ENCODE measurements at places on chromosomes 6 and 20. TPM values are rescaled to one million over a fixed set of nuclear protein-coding genes. Genes with fewer than 3 reads are reported as not detected.

The VGLL2 gene
- total RNA-seq: not detected

The TNFRSF6B gene
- not detected for total RNA-seq

The THBS2 gene
- total RNA-seq: not detected

The LY86 gene
- not detected for total RNA-seq

The PI16 gene
- total RNA-seq: 0.32 TPM

The MAFB gene
- total RNA-seq: 0.17 TPM

The SMLR1 gene
- not detected for total RNA-seq

GRCh38 chr6:33018904-33019303 lies 9.5 kb upstream of the HLA-DOA start:
- peak overlapping the region; percentile 19 for H3K27ac ChIP-seq
- H3K4me3 ChIP-seq: peak overlapping the region; percentile 17
- DNase-seq: peak; percentile 66
- no peaks in the 10 kb centered on the region for H3K36me3 ChIP-seq
- peaks cover 38% of the 10 kb centered on the region for H3K27me3 ChIP-seq

DNA sequence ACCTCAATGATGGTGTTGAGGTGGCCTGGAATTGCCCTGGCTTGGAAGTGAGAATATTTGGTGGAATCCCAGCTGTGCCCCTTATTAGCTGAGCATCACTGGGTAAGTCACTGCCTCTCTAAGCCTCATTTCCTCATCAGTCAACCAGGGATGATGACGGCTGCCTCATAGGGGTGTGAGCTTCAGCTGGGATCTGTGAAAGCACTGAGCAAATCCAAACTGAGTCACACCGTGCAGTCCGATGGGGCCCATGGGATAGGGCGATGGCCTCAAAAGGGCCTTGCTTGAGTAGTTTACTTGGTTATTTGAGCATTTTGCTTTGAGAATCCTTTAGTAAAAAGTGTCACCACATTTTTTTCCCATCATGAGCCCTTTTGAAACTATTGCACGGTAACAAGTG lies 1.1 kb downstream of the SLC22A1 start:
- DNase-seq: no peak
- H3K4me3 ChIP-seq: no peak overlapping the region
- H3K27ac ChIP-seq: no peak overlapping the region
- H3K36me3 ChIP-seq: peaks cover 9% of the 10 kb centered on the region

DNA sequence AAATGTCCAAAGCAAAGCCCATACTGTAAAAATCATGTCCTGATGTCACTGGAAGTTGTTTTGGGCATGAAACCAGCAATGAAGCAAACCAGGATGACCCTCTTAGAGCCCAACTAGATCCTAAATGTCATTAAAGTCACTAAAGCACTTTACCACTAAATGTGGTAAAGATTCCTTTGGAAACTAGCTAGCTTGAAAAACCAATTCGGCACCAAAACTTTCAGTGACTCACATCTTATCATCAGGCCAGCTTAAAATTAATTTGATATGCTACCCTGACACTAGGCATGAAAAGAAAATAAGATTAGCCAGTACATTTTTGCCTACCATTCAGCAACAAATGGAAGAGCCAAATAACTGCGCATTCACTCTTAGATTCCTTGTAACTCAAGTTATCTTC lies 145.8 kb downstream of the PACRG start:
- H3K36me3 ChIP-seq: no peaks in the 10 kb centered on the region
- H3K4me1 ChIP-seq: no peaks in the 10 kb centered on the region
- H3K27me3 ChIP-seq: no peaks in the 10 kb centered on the region
- no peak overlapping the region for H3K27ac ChIP-seq
- no peak for DNase-seq
- no peak overlapping the region for H3K4me3 ChIP-seq

DNA sequence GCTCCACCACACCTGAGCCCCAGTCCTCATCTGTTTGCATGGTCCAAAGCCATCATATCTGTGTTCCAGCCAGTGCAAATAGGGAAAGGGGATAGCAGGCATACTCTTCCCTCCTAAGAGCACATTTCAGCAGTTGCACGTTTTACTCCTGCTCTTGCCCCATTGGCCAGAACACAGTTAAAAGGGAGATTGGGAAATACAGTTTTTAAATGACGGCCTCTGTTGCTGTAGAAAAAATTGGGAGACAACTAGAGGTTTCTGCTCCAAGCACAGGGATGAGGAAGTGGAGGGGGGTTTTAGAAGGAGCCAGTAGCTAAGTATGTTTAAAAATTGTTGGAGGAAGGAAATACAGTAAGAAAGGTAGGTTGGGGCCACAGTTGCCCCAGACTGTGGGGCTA lies 14.6 kb upstream of the STK35 start:
- H3K36me3 ChIP-seq: no peaks in the 10 kb centered on the region
- H3K27ac ChIP-seq: no peak overlapping the region
- no peak for DNase-seq
- H3K27me3 ChIP-seq: peaks cover 65% of the 10 kb centered on the region
- no peak overlapping the region for H3K4me3 ChIP-seq

GRCh38 chr6:30875244-30876038 lies 8.9 kb upstream of the DDR1 start:
- no peak overlapping the region for H3K4me3 ChIP-seq
- H3K27ac ChIP-seq: peak overlapping the region; percentile 37
- H3K27me3 ChIP-seq: no peaks in the 10 kb centered on the region
- H3K4me1 ChIP-seq: peaks cover 36% of the 10 kb centered on the region

- H3K4me3 ChIP-seq: no peak overlapping the region
- peak overlapping the region; percentile 42 for H3K27ac ChIP-seq
- H3K4me1 ChIP-seq: peaks cover 1% of the 10 kb centered on the region
Measured at GRCh38 chr6:135675862-135676261, 175.6 kb upstream of the PDE7B start.

GRCh38 chr6:12608016-12608860 lies 108.3 kb upstream of the PHACTR1 start:
- no peak overlapping the region for H3K4me3 ChIP-seq
- H3K27me3 ChIP-seq: no peaks in the 10 kb centered on the region
- DNase-seq: no peak
- H3K27ac ChIP-seq: no peak overlapping the region
- no peaks in the 10 kb centered on the region for H3K36me3 ChIP-seq

- H3K36me3 ChIP-seq: no peaks in the 10 kb centered on the region
- no peak overlapping the region for H3K4me3 ChIP-seq
- H3K27ac ChIP-seq: no peak overlapping the region
- H3K4me1 ChIP-seq: no peaks in the 10 kb centered on the region
Measured at GRCh38 chr6:87990871-87991270, 56.8 kb upstream of the SPACA1 start.

- H3K27me3 ChIP-seq: no peaks in the 10 kb centered on the region
- no peak for DNase-seq
- no peaks in the 10 kb centered on the region for H3K36me3 ChIP-seq
Measured at GRCh38 chr6:141056945-141057625, 1075.6 kb upstream of the GJE1 start.

- peaks cover 89% of the 10 kb centered on the region for H3K27me3 ChIP-seq
- DNase-seq: no peak
- H3K36me3 ChIP-seq: no peaks in the 10 kb centered on the region
- H3K27ac ChIP-seq: no peak overlapping the region
- H3K4me1 ChIP-seq: no peaks in the 10 kb centered on the region
- no peak overlapping the region for H3K4me3 ChIP-seq
Measured at GRCh38 chr20:40848526-40848925, 159.5 kb upstream of the MAFB start.

DNA sequence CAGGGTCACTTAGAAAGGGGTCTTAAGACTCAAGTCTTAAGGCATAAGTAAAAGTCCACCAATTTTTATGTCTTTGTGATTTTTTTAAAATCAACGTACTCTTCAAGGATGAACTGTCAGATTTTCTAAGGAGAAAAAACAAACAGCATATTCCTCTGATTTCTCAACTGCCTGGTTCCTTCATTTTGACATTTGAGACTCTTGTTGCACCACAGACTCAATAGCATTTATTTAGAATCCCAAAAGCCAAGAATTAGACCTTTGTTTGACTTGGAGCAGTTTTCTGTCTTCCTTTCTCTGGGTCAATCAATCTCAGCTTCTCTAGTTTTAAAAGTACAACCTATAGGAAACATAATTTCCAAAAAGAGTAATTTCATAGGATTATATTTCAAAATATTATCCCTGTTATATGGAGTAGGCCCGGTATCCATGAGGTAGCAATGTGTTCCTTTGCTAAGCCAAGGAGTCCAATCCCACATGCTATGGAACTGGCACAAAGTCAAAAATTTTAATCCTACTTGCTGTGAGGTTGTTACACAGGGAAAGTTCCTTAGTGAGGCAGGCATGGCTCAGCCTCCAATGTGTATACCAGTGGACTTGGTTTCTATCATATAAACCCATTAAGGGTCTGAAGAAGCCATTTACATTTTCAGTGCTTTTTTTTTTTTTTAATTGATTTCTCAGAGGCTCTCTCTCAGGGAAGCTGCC lies 405.7 kb downstream of the KIF16B start:
- no peak overlapping the region for H3K4me3 ChIP-seq
- DNase-seq: no peak
- H3K36me3 ChIP-seq: no peaks in the 10 kb centered on the region
- no peaks in the 10 kb centered on the region for H3K4me1 ChIP-seq

DNA sequence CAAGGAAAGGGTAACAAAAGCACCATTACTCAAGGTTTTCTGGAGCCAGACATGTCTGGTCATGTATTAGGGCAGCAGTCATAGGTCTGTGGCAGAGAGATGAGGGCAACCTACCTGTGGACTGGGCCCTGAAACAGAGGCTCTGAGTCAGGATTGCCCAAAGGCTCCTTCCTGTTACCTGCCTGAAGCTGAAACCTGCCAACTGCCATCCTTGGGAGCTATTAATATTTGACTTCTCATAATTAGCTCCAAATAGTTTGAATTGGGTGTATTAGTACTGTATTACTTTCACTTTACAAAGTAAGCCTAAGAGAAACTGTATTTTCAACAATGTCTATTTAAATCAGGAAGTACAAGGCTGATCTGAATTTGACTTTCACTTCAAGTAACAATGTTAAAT lies 72.0 kb upstream of the TBX18 start:
- H3K36me3 ChIP-seq: no peaks in the 10 kb centered on the region
- no peaks in the 10 kb centered on the region for H3K4me1 ChIP-seq
- DNase-seq: no peak
- H3K27me3 ChIP-seq: peaks cover 3% of the 10 kb centered on the region
- no peak overlapping the region for H3K4me3 ChIP-seq
- no peak overlapping the region for H3K27ac ChIP-seq

DNA sequence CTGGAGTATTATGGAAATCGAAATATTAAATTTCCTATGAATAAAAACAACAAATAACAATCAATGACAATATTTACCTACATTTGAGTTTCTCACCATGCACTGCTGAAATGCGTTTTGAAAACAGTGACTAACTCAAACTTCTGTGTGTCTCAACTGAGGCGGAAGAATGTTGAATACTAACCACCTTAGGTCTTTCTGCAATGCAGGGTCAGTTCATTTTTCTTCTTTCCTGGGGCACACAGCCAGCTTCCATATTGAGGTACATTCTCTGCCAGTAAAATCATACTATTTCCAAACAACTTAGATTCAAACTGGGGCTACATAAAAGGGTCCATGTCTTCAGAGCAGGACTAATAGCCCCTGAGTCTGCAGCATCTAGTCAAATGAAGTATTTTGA lies 310.1 kb downstream of the UTRN start:
- DNase-seq: no peak
- H3K27ac ChIP-seq: no peak overlapping the region
- H3K36me3 ChIP-seq: no peaks in the 10 kb centered on the region
- H3K27me3 ChIP-seq: no peaks in the 10 kb centered on the region
- no peak overlapping the region for H3K4me3 ChIP-seq

DNA sequence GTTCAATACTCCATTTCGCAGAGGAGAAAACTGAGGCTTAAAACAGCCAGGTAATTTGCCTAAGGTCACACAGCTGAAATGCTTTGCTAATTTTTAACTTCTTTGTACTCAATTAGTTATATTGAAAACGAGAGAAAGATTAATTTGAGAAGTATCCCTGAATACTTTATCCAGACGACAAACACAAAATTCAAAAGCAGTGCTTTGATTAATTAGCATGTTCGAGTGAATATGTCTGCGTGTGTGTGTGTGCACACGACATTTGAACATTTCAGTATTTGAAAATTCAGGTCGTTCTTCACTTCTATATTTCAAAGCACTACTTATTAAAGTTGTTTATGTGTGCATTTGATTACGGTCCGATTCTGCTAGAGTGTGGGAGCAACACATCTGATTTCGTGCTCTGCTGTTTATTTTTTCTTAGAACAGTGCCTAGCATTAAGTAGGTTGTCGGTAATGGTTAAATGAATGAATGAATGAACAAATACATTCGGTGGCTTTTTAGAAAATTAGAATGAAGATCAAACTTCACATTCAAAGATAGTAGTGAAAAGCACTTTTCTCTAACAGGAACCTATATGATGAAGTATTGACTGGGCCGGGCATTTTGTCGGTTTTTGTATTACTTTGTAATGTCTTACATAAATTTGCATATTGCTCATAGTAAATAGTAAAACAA lies 36.9 kb upstream of the SYNCRIP start:
- peaks cover 29% of the 10 kb centered on the region for H3K4me1 ChIP-seq
- peak overlapping the region; percentile 98 for H3K4me3 ChIP-seq
- H3K36me3 ChIP-seq: peaks cover 50% of the 10 kb centered on the region

- no peaks in the 10 kb centered on the region for H3K4me1 ChIP-seq
- no peak overlapping the region for H3K27ac ChIP-seq
- no peak overlapping the region for H3K4me3 ChIP-seq
- no peak for DNase-seq
- no peaks in the 10 kb centered on the region for H3K36me3 ChIP-seq
Measured at GRCh38 chr6:106426250-106426970, 65.9 kb downstream of the CRYBG1 start.

DNA sequence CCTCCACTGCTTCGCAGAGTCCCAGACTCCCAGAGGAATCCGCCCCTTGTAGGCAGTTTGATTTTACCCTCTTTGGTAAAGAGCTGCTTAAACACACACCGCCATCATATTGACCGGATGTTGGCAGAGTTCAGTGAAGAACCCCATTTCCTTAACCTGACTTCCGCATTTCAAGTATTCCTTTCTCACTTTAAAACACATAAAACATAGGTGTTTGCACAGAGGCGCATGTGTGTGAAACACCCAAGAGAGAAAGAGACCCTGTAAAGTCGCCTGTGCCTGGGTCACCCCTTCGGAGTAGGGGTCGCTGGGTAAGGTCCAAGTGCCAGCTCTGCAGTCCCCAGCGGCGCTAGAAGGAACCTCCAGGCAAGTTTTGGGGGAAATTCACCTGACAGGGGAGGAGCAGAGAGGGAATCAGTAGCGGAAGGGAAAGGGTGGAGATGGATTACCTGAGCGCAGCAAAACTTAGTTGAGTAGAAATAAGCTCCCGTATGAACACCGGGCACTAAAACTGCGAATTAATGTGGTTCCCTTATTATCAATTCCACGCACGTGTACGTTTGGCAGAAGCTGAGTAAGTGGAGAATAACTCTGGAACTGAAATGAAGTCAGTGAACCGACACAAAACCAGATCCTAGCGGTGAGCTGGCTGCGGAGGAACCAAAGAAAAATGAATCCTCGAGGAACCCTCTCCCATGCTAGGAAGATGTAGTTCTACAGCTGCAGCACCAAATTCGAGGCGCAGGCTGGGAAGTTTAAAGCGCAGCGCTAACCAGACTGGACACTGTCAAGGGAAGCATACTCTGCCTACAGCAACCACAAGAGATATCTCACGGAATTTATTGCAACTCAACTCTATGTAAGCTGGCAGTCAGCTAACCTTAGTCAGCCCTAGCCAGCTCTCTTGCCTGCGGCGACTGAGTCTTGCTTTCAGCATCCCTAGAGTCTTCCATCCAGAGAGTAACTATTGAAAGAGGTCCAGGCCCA lies 3.5 kb upstream of the HTR1B start:
- peak overlapping the region; percentile 69 for H3K4me3 ChIP-seq
- H3K36me3 ChIP-seq: peaks cover 9% of the 10 kb centered on the region
- H3K27ac ChIP-seq: peak overlapping the region; percentile 22
- peaks cover 28% of the 10 kb centered on the region for H3K4me1 ChIP-seq
- H3K27me3 ChIP-seq: peaks cover 49% of the 10 kb centered on the region

All from Calu3 (cell line).